ENCODE measurements at places on chromosomes 16 and 17.

DNA sequence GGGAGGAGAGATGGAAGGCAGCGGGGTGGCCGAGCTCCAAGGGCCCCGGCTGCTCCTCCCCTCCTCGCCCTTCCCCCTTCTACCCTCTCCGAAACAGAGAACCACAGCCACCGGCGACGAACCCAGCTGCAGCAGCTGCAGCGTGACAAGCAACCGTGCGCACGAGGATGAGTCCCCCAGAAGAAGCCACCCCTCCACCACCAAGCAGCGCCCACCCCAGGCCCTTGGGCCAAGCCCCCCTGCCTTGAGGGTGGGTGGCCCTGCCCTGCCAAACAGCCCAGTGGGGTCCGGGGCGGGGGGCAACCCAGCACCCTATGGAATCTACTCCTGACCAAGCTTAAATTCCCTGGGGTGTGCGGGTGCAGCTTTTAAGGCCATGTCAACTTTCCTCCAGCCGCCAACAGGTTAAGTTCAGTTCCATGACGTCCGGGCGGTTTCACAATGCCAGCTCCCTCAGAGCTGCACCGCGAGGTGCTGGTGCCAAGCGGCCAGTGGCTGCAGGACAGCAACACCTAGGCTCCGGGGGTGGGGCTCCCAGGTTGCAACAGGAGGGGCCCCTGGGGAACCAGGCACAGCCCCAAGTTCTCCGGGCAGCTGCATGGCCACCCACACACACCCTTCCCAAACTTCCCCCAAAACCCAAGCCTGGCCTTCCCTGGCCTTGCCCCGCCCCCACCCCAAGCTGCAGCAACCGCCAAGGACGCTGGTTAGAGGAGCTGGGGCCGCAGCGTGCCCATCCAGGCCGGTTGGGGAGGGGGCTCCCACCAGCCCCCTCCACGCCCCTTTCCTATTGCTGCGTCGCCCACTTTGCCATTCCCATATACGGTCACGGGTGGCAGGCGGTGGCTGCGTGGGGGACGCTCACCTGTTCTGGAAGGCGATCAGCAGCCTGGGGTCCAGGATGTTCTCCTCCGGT is 2.0 kb downstream of the CBX4 start:
- DNase-seq: peak; percentile 74

DNA sequence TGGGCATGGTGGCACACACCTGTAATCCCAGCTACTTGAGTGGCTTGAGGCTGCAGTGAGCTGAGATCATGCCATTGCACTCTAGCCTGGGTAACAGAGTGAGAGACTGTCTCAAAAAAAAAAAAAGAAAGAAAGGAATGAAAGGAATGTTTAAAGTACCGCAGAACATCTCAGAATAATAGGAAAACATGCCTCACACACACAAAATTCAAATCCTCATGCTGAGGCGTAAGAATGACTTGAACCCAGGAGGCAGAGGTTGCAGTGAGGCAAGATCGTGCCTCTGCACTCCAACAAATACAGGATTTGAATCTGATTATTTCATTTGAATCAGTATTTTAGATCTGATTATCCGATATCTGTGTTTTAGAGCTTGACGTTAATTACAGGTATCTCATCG is 21.3 kb upstream of the GAA start:
- DNase-seq: no peak

GRCh38 chr16:84324434-84325262 is 30.0 kb downstream of the WFDC1 start:
- peak; percentile 59 for DNase-seq

- DNase-seq: peak; percentile 30
Observed at GRCh38 chr16:58906981-58907715, 173.0 kb upstream of the GOT2 start.

GRCh38 chr17:1628856-1629503 is 346 bp upstream of the SLC43A2 start:
- DNase-seq: peak; percentile 95

GRCh38 chr17:38439436-38439835 is 11.2 kb downstream of the ARHGAP23 start:
- DNase-seq: no peak

- DNase-seq: peak; percentile 89
Observed at GRCh38 chr16:55622272-55622671, 33.5 kb upstream of the SLC6A2 start.

DNA sequence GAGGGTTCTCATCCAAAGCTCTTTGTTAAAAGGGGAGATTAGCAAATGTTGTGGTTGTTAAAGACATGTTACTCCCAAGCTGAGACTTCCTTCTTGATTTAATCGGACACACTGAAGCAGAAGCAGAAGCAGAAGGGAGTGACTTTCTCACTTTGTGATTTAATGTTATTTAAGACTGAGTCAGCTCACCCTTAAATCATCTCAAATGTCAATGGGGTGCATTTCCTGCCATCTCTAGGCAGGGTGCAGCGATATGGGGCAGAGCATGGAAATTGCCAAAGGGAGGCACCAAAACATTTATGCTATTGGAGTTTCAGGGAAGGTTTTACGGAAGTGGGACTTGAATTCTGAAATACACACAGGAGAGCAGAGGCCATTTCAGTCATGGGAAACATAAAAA is 283.6 kb downstream of the ABCC12 start:
- no peak for DNase-seq

DNA sequence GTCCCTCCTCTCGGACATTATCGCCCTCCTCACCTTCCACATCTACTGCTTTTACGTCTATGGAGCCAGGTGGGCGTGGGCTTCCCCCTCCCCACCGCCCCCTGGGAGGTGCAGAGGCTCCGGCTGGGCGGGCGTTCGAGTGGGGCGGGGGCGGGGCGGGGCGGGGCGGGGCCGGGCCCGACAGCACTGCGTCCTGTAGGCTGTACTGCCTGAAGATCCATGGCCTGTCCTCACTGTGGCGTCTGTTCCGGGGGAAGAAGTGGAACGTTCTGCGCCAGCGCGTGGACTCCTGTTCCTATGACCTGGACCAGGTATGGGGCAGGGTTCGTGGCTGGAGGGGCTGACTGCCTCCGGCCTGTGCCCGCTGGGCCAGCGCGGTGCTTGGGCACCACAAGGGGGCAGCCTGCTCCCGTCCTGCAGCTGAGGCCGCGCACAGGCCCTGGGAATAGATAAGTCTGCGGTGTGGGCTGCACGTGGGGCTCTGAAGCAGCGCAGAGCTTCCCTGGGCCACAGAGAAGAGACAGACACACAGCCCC is 9.2 kb downstream of the PIGQ start:
- peak; percentile 77 for DNase-seq

DNA sequence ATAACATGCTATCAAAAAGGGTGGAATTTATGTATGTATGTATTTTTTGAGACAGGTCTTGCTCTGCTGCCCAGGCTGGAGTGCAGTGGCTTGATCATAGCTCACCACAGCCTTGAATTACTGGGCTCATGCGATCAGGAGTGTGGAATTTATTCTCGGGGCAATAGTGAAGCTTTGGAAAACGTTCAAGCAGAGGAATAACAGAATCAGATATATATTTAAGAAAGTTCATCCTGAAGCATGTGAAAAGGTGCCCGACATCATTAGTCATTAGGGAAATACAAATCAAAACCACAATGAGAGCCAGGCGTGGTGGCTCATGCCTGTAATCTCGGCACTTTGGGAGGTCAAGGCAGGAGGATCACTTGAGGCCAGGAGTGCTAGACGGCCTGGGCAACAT is 7.7 kb upstream of the ITGAE start:
- DNase-seq: no peak

- DNase-seq: no peak
Observed at GRCh38 chr17:80718428-80718827, 173.8 kb downstream of the RPTOR start.

DNA sequence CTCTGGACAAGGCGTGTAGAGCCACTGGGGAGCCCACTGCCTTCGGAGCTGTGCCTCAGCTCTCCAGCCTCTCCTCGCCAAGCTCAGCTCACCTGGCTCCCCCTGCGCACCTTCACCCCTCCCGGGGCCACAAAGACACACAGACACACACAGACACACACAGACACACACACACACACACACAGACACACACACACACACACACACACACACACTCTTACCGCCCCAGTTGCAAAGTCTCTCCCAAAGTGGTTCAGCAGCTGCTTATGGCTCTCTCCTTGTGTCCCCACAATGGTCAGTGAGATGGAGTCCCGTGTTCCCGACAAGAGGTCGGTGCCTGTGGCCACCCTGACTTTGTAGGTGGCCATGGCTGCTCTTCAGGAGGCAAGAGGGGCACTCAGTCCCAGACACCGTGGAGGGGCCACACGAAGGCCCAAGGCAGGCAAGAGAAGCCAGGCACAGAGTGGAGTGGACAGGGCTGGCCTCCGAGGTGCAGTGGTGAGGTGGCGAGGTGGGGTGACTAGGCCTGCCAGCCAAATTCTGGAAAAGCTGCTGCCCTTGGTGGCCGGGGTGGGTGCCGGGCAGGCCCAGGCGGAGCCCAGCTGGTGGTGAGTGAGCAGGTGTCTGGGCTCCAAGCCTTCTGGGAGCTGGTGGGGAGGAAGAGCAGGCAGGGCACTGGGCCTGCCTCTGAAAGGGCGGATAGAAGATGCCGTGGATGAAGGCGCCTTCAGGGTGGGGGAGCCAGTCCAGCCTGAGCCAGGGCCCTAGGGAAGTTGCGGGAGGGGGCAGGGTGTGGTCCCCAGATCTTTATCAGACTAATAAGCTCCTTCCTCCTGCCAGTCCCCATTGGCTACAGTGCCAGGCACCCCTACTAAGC is at the start of gene ALOX12B:
Gene ALOX12B, minus strand, starts transcription at position 642 of the 877 bp plus-strand sequence. Its CDS starts 274 bp downstream, at position 368.
- DNase-seq: no peak

GRCh38 chr17:81867991-81868673 is 3.0 kb downstream of the ARHGDIA start:
- no peak for DNase-seq

DNA sequence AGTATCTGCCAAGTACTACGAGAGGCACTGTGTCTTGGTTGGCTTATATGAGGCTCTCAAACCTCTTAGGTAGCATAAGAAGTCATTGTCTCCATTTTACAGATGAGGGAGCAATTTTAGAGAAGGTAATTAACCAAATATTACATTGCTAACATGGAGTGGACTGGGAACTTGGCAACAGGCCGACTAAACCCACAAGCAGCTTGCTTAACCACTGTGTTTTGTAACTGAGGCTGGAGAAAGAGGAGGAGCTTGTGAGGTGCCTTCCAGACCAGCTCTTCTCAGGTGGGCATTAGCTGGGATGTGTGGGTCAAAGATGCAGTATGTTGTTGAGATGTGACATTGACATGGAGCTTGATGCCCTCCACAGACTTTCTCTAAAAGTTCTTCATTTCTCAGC is 835.6 kb upstream of the RBFOX1 start:
- DNase-seq: no peak

DNA sequence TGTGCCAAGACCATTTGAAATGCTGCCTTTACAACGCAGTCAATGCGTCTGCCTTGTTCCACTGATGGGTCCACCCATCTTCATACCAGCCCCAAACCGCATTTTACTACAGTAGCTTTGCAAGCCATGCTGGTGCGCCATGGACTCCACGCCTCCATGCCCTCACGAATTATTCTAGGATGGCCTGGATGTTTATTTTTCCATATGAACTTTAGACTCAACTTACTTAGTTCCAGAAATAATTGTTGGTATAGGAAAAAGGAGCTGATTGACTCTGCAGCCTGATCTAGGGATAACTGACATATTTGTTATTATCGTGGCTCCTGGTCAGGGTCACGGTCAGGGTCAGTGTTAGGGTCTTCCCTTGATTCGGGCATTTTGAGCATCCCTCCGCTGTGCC is 70.0 kb upstream of the ZNF469 start:
- DNase-seq: no peak

DNA sequence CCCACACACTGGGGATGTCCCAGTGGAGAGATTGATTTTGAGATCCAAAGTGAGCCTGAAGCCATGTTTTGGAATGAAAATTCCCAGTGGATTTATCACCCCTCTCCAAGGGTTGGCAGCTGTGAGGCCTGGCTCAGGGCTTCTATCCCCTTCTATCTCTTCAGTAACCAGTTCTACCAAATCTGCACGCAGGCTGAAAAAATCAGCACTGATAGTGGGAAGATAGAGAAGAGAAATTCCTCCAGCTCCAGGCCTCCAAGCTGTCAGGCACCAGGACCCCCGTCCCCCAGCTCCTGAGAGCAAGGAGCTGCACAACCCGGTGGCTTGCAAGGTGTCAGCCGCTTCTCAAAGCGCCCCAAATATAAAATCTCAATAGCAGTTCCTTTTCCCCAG is 1.0 kb downstream of the FLOT2 start:
- no peak for DNase-seq

DNA sequence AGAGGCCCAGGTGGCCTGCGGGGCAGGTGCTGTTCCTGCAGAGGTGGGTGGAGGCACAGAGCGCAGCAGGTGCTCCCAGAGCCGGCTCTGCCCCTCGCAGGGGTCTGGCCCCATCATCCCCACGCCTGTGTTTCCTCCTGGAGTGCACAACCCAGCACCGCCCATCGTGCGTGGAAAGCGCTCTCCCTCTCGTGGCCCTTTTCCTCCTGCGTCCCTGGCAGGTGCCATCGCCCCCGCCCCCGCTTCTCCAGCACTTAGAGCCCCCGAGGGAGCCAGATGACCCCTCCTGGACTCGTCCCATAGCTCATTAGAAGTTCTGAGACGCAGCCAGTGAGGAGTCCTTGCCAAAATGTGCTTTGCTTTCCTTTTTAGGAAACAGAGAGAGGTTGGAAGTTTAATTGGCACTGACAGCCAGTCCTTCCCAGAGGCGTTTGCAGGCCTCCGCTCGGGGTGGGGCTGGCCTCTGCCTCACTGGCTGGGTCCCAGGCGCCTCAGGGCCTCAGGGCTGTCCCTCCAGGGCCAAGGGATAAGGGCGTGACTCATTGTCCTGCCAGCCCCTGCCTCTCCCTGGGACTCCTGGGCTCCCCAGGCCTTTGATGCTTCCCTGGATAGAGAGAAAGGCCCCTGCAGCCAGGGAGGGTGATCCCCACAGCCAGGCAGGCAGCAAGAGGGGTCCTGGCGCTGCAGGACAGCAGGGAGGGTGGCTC is 32.2 kb upstream of the CHMP6 start:
- no peak for DNase-seq

DNA sequence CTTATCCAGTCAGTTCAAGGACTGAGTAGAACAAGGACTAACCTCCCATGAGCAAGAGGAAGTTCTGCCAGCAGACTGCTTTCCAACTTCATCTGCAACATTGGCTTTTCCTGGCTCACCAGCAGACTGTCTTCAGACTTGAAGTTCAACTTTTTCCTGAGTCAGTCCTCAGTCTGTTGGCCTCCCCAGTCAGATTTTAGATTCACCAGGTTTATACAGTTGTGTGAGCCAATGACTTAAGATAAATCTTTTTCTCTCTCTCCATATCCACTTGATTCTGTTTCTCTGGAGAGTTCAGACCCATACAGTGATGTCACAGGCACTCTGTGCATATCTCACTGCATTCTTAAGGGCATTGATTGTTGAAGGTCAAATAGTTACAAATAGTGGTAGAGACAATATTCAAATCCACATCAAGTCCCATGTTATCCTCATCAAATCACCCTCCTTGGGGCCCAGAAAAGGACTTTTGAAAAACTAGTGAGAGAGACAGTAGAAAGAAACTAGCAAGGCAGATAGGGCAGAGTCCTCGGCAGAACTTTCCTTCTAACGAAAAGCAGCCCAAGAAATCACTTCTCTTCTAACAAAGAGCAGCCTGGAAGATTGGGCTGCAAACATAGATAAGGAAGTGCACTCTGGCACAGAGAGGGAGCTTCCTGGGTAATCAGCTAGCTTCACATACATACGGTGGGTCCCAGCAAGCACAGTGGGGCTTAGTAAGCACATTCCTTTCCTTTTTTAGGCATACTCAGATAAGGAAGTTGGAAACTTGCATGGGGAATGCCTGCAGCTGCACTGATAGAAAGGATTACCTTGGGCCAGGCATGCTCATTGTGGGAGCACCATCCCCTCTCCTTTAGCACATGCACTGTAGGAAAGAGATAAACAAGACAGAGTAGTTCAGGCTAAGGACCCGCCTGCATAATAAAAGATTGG is 132.3 kb upstream of the FAM20A start:
- DNase-seq: peak; percentile 49

All from inflammatory macrophage treated with lipopolysaccharide for 4 hours (primary cell).